ENCODE measurements at places on chromosomes 5 and 9.

- DNase-seq: peak; percentile 67
Measured at GRCh38 chr5:5497152-5497788, 74.8 kb downstream of the ICE1 start.

DNA sequence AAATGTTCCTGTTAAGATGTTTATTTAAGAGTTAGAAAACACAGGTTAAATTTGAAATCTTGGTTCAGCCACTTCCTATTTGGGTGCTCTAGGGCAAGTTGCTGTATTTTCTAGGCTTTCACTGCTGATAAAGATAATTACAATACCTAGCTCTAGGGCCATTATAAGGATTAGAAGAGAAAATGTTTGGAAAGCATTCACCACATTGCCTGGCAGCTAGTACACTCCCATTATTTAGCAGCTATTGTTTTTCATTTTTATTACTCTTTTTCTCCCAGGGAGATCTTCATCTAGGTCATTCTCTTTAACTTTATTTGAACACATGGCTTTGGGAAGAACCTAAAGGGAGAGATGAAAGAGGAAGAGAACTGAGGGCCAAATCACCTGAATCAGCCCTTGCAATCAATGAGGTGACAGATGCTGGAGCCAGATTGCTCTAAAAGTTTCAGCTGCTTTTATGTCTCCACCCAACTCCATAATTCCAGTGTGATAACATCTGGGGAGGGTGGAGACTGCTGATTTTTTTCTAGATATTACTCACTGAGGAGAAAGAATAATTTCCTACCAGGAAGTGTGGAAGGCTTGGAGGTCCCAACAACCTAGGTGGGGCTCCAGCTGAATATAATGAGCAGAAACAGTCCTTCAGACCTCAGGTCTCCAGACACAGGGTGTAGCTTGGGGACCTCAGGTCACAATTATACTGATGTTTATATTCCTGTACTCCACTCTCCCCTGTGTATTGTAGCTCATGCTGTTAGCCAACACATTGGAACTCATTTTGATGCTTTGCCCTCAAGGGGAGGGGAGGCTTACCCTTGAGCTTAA is 640.0 kb downstream of the RAB3C start:
- DNase-seq: no peak

DNA sequence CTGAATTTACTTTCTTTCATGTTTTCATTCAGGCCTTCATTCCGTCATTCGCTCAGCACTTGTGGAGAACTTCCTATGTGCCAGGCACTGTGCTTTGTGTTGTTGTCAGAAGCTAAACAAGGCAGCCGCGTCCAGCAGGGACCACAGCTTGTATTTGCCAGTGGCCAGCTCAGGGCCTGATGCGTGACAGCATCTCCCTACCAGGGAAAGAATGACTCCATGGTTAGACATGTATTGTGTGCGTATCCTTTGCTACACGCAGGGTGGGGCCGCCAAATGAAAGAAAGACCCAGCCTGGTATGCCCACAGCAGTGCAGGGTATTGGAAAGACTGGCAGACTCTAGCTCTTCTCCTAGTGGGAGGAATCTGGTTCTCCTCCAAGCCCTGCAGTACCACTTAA is 4.7 kb upstream of the COL27A1 start:
- no peak for DNase-seq

GRCh38 chr9:35516479-35516878 is 26.6 kb downstream of the RUSC2 start:
- DNase-seq: peak; percentile 73

GRCh38 chr5:9716838-9717281 is 86.7 kb upstream of the TAS2R1 start:
- peak; percentile 43 for DNase-seq

GRCh38 chr9:131982102-131982501 is 97.6 kb downstream of the MED27 start:
- DNase-seq: no peak

DNA sequence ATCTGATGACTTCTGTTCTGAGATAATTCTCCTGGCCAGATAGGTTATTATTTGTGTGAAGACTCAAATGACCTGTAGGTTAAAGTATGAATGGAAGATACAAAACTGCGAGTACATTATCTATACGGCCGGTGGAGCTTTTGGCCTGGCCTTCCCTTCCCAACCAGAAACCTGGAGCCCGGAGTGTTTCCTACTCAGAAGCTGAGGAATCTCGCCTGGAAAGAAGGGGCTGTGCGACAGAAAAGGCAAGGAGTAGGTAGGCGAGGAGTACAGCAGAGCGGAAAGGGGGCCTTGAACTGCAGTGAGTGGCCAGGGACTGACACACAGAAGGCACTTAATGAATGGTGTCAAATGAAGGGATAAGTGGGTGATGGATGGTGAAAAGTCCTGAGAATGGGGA is 34.6 kb downstream of the ANGPTL2 start:
- no peak for DNase-seq

GRCh38 chr5:55141945-55142690 is 17.9 kb upstream of the GPX8 start:
- no peak for DNase-seq

DNA sequence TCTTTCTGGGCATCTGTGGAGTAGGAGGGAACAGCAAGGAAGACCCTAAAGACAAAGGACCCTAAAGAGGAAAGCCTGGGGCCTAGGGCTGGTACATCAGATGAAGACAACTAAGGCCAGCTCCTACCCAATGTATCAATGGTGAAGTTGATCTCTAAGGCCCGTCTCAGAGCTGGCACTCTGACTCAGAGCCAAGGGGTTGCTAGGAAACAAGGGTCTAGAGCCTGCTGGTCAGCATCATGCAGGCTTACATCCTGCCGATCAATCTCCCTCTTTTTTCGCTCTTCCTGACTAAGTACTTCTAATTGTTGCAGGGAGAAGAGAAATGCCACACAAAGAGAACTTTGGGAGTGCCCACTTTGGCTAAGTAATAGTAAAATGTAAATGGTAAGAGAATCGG is 26.2 kb downstream of the TRIM32 start:
- no peak for DNase-seq

GRCh38 chr9:21967702-21968101 is 26.5 kb downstream of the CDKN2A start:
- DNase-seq: no peak

GRCh38 chr9:95696701-95697100 is 178.8 kb upstream of the ERCC6L2 start:
- DNase-seq: no peak

GRCh38 chr9:119003882-119004617 is 365.2 kb downstream of the BRINP1 start:
- no peak for DNase-seq

- no peak for DNase-seq
Measured at GRCh38 chr5:177605667-177606066, 5.7 kb downstream of the B4GALT7 start.

DNA sequence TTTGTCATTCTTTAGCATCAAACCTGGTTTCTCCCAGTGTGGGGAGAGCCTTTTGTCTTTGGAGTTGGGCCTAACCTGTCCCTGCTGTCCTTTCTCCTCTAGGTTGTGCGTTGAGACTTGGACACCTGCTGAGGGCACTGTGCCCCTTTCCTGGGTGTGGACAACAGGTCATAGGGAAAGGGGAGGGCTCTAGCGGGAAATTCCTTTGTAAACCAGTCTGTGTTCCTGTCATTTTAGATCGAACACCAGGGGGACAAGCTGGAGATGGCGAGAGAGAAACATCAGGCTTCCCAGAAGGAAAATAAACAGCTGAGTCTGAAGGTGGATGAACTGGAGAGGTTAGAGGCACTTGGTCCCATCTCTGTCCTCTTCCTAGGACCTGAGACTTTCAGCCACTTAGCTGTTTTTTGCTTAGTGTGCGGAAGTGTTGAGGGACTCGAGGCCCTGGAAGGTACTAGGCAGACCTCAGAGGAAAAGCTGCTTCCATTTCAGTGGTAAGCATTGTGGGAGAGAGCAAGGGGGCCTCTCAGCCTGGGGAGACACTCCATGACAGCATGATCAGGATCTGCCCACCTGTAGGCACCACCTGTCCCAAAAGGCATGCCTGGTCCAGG is 8.6 kb upstream of the GLE1 start:
- DNase-seq: no peak

Data from fibroblast of pulmonary artery (primary cell).